D721Med (cell line): ENCODE measurements at places on chromosomes 12 and 14.

- DNase-seq = no peak
These were observed 14.3 kb downstream of the KMT2D start for GRCh38 chr12:49046129-49046895.

DNA sequence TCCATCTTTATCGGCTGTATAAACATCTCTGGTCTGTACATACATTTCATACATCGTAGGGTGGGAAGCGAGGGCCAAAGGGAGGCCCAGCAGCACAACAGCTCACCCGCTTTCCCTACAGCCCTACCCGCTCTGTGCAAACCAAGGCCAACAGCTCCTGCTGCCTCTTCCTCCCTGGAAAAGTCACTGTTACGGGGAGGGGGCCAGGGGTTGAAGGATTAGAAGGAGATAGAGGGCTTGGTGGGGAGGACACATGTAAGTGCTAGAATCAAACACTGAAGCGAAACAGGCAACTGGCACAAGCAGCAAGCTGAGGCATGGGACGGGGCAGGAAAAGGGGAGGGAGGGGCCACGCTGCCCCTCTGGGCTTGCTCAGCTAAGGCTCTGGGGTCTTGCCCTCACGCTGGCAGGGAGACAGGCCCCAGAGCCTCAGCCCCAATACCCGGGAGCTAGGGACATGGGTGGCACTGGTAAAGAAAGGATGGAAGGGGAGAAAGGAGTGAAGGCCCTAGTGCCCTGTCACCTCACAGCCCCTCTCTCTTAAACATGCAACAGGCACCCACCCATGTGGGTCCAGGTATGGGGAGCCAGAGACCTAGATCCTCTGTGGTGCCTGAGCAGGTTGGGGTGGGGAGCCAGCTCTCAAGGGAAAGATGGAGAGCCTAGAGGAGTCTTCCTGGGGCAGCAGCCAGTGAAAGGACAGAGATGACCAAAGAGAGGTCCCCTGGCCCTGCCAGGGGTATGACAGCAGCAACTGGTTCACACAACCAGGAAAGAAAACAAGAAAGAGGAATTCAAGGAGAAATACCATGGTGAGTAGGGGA is 14.4 kb downstream of the SPRYD3 start:
- no peak for DNase-seq

- no peak for DNase-seq
These were observed 7.4 kb downstream of the WNT1 start for GRCh38 chr12:48985475-48985897.

DNA sequence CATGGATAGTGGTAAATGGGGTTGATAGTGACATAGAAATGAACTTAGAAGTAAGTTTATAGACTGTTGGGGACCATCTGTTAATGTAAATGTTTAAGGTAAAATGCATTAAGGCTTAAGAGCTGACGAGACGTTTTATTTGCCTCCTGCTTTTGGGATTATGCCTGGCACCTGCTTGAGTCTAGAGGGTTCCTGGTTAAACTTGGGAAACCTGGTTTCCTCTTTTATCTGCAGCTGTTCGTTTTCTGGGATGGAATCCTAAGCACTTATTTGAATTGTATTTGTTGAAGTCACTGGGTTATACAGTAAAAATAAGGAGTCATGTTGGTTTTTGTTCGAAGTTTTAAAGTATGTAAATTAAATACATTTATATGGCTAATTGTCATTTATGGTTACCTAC is 914.7 kb downstream of the NRXN3 start:
- no peak for DNase-seq

- no peak for DNase-seq
These were observed 58.3 kb upstream of the ISM2 start for GRCh38 chr14:77556946-77557345.

- no peak for DNase-seq
These were observed 478.2 kb downstream of the DIO2 start for GRCh38 chr14:79732911-79733655.

DNA sequence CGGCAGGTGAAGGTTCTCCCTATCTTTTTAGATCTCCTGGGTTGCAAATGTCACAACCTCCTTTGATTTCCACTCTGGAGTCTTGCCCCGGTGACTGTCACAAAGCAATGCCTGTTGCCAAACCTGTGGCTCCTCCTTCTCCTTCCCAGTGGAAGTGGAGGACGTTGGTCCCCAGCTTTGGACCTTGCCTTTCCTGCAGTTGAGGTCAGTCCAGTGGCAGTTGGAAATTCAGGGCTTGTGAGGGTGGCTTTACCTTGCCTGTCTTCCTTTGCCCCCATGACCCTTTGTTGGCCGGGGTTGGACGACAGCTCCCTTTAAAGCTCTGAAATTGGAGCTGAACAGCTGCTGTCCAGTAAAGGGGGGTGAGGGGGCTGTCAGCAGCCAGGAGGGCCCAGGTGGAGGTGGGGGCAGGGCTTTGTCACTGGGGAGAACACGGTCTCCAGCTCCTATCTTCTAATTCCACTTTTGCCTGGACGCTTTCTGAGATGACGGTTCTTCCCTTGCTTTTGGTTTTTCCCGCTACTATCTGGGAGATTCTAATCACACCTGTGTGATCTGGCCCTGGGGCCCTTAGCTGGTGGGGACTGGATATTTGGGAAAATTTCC is 4.1 kb downstream of the TEAD4 start:
- DNase-seq = no peak

GRCh38 chr14:54642801-54643695 is 76.1 kb downstream of the SAMD4A start:
- no peak for DNase-seq

DNA sequence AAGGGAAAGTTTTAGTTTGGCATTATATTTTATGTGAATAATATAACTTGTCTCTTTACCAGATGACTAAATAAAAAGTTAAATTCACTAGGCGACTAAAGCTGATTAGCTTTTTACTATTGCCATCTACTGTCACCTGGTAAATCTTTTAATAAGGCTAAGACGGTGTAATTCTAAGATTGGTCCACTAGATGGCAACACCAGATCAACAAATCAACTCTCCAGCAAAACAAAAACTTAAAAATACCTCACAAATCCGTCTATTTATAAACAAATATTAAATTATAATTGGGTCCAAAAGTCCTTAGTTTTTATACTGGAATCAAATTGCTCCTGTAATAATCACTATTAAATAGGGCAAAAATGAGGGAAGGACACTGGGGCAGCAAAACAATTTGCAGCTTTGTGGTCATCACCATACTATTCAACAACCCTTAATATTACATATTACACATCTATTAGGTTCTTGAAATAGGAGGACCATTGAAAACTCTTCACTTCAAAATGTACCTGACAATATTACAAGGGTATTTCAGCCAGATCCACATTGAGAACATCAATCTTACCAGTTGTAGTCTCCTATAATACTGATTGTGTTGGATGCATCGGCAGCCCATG is 47.9 kb downstream of the GALC start:
- no peak for DNase-seq

- no peak for DNase-seq
These were observed 60.2 kb upstream of the FERMT2 start for GRCh38 chr14:53011053-53011462.

- DNase-seq = no peak
These were observed 14.8 kb upstream of the SLC4A8 start for GRCh38 chr12:51409846-51410245.

GRCh38 chr12:39505023-39505422 is 62.1 kb upstream of the KIF21A start:
- DNase-seq = no peak

GRCh38 chr12:99707883-99708282 is 60.3 kb downstream of the GARIN6 start:
- DNase-seq = no peak

- no peak for DNase-seq
These were observed 2.3 kb downstream of the MEG3 start for GRCh38 chr14:100828031-100828769.

DNA sequence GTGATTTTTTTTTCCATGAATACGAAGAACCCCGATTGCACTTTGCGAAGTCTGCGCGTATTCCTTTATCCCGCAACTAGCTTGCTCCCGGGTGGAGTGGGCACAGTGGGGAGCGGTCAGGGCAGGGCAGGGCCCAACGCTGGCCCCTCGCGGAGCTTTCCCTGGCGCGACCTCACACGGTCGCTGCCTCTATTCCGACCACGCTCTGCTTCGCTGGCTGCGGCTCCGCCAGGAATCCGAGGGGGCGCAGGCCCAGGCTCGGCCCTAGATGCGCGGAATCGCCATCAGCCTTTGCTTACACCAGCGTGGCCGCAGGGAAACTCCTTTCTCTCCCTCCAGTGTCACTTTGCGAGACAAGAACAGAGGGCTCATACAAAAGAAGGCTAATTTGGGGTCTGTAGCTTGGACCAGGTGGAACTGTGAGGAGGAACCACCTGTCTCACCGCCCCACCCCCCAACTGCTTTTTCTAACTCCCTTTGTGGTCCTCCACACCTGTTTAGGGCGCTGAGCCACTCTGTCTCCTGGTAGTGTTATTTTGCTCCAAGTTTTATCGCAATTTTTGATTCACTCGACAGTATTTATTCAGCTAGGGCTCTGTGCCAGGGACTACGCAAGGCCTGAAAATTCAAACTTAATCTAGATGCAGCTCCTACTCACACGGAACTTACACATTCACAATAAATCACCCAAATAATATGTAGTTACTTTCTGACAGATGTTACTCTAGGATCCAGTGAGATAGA is 3.1 kb upstream of the NKX2-1 start:
- DNase-seq = no peak
